Inflammatory macrophage (primary cell): ENCODE measurements at places on chromosomes 5 and 9.

GRCh38 chr5:79736528-79737514, 47.2 kb downstream of the CMYA5 start:
- DNase-seq = no peak

DNA sequence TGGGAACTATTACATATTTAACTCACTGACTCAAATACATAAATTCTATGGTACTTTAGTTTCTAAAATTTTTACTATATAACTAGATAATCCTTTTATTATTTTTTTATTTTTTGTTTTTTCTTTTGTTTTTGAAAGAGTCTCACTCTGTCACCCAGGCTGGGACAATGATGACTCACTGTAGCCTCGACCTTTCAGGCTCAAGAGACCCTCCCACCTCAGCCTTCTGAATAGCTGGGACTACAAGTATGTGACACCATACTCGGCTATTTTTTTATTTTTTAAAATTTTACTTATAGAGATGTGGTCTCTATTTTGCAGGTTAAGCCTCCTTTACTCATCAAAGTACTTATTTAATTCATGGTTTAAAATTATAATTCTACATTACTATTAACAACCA, 92.2 kb upstream of the SLCO4C1 start:
- DNase-seq = no peak

DNA sequence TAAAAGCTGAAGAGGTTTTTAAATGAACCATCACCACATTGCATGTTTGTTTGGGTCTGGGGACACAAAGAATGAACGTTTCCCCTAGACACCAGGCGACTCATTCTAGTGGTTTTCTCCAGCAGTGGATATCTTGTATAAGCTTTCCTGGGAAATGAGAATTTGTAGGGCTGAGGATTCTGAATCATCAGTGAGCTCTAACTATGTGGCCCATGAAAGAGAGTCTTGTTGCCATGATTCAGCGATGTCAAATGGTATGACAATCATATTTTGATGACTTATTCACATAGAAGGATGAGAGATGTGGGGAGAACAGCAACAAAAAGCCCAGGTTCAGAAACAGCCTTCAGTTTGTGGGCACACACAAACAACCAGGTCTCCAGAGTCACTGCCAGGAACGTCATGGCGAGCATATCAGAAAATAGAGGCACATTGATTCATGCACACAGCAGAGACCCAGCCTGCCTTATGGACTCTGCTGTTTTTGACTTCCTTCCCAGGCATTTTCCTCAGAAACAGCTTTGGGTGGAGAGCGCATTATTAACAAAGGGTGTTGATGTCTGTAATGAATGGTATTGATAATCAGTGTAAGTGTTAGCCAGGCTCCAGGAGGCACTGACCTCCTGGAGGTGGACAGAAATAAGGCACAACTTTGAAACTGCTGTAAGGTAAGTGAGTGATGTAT, 13.3 kb downstream of the ZNF474 start:
- DNase-seq = no peak

DNA sequence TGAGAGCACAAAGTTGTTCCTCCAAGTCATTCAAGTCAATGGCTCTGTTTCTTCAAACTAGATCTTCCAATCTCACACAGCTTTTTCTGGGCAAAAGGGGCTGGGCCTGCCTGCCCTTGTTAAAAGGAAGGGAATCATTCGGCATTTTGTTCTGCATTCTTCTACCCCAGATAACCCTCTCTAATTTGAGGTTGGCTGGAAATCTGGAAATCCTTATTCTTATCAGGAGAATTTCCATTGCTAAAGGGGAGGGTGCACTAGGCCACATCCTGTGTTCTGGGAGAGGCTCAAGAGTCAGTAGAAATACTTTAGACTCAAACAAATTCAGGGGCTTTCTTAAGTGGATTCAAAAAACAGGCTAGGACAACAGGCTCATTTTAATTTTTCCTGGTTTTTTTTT, 384.7 kb upstream of the ZNF462 start:
- DNase-seq = no peak

GRCh38 chr9:98944734-98945074, 997 bp downstream of the COL15A1 start:
- DNase-seq = no peak

DNA sequence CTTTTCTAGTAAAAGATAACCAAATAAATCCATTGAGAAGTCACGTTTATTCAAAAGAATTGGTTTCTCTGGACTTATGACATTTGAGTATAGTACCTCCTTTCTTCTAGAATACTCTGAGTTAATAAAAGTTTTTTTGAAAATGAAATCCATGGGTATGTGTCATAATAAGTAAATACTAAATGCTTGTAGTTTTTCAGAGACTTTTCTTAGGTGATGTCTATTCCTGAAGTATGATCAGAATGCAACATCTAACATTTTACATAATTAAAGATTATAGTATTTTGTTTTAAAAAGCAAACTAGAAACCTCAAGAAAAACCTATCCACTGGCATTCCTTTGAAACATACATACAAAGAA, 63.2 kb downstream of the NFIB start:
- no peak for DNase-seq

DNA sequence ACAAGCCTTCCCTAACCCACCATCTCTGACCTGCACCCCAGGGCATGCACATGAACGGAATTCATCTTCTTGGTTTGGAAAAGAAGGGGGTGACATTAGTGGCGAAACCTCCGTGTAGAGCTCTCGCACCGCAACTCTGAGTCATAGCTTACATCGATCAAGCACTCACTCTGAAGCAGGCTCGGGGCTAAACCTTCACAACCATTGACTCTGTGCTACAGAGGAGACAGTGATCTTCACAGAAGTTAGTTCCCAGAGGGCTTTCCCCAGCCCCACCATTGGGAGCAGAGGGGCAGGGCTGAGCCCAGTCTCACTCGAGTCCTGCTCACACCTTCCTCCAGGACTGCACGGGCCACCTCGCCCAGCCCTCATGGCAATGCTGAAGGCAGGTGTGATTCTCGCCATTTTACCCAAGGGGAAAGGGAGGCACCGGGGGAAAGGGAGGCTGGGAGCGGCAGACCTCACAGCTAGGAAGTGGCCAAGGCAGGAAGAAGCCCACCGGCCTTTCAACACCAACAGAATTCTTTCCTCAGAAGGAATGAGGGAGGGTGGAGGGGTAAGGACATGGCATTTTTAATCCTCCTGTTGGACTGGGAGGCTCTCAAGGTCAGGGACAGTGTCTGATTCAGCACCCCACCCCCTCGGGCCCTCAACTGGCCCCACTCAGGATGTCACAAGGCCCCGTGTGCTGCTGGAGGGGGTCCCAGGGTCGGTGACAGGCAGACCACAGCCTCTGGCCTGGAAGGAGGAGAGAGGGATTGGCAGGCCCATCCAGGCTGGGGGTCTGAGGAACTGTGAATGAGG, 25.9 kb upstream of the IL17B start:
- DNase-seq = no peak

DNA sequence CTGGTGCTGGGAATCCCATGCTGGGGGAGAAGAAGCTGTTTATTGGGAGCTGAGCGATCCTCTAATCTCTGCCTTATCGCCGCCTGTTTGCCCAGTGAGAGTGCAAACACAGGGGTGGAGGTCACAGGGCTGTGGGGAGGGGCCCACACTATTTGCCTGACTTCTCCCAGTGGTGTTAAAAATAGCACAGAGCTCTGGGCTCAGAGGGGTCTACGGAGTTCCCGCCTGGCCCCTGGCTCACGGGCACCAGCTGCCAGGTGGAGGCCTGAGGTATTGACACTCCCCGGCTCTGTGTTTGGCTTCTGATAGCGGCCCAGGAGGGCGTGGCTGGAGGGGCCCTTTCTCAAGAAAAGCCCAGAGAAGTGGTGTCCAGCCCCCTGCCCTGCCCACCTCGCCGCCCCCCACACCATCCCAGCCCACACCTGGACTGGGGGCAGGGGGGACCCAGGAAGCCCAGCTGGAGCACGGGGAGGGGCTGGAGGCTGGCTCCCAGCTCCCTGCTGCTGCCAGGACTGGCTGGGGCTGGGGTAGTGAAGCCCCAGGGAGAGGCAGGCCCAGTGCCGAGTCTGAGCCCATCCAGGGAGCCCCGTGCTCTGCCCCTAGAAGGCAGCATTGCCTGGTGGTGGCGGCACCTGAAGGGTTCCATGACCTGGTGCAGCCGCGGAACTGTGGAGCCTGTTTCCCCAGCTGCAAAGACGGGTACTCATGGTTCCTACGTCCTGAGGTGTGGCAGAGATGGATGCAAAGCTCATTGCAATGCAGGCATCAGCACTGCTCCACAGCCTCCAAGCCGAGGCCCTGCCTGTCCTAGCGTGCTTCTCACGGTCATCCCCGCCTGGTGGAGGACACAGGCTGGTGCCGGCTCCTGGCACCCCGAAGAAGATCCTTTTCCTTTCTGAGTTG, 35.7 kb upstream of the EGFL7 start:
- no peak for DNase-seq

DNA sequence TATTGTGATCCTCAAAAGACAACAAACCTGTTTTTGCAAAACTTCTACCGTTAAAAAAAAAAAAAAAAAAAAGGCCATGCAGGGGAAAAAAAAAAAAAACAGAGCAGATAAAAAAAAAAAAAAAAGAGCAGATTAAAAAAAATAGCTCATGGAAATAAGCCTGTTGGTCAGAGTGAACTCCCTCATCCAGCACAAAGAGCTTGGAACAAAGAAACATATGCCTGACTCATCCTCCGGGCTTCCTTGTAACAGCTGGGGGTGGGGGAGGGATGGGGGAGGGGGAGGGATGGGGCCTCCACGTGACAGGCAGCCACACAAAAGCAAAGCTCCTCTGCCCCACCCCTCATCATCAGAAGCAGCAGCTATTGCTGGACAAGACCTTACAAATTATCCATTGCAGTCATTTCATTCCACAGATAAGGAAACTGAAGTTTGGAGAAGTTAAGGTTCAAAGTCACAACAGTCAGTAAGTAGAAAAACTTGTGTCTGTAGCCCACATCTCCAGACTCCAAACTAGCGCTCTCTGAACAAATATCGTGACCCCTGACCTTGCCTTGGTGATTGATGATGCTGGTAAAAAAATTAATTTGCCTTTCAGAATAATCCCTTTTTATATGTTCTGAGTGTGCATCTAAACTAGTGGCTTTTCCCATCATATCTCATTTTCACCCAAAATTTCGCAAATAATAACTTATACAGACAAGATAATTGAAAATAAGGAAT, 38.9 kb downstream of the SLC35D2 start:
- DNase-seq = peak; percentile 43

DNA sequence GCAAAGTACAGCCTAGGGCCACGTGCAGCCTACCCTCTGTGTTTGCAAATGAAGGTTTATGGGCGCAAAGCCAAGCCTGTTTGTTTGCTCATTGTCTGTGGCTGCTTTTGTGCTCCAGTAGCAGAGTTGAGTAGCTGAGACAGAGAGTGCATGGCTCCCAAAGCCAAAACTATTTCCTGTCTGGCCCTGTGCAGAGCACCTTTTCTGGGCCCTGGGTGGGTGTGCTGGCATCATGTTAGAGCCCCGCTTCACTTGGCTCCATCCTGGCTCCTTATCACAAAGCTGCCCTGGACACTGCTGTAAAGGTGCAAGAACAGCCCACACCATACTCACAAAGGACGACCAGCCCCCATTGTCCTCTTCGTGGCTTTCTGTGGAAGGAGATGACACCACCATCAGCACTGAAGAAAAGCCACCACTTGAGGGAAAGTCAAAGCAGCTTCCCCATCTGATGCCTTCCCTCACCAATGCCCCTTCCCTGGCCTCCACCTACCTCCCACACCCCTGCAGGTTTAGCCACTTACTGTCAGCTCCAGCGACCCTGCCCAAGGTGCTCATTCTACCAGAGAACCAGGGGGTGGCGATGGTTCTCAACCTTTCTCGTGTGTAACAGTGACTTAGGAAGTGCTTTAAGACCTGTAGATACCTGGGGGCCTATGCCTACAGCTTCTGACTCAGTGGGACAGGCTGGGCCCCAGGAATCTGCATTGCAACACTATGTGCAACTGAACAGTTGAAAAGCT, 23.4 kb downstream of the LCP2 start:
- peak; percentile 36 for DNase-seq
